ENCODE measurements at places on chromosomes 7 and 10.

GRCh38 chr10:103709341-103709920 lies 145.9 kb downstream of the SH3PXD2A start:
- no peak for DNase-seq

- DNase-seq = no peak
These were observed 32.6 kb upstream of the NME8 start for GRCh38 chr7:37815671-37816371.

DNA sequence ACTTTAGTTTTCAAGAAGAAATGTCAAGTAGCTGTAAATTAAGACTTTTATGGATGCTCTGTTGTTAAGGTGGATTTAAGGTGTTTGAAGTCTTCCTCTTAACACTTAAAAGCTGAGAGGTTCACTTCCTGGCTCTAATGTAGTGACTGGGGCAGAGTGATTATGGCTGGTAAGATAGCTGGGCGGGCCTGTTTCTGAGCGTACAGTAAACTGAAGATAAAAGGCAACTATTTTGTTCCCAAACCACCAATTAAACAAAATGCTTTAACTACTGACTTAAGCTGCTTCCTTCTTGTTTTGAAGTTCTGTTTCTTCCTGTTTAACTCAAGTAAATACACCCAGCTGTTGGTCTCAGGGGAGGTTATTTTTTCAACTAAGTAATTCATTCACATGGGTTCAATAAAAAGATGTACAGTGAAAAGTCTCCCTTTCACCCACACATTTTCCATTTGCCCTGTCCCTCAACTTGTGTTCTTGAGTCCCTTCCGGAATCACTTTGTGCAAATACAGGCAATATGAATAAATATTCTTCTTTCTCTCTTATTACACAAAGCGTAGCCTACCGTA lies 19.3 kb downstream of the VWA2 start:
- DNase-seq = no peak

- DNase-seq = no peak
These were observed 54.6 kb downstream of the STK32C start for GRCh38 chr10:132253092-132253687.

Data from activated CD4-positive, alpha-beta T cell treated with anti-CD3 and anti-CD28 coated beads, Interleukin-2, Interleukin-4, amounts not matched to agents 100 ng/mL and 50 ng/mL, durations not matched to agents 16 hours and 8 hours (primary cell).